ENCODE measurements at places on chromosomes 2 and 18. TPM values are rescaled to one million over a fixed set of nuclear protein-coding genes. Genes with fewer than 3 reads are reported as not detected.

The PLGLB1 gene
- total RNA-seq = 1.1 TPM

The ERMN gene
- 2.1 TPM for total RNA-seq

The COLEC12 gene
- total RNA-seq = not detected

The ACADL gene
- not detected for total RNA-seq

The DQX1 gene
- 0.86 TPM for total RNA-seq

The SALL3 gene
- total RNA-seq = not detected

The SCYGR7 gene
- not detected for total RNA-seq

The SOWAHC gene
- 0.31 TPM for total RNA-seq

The STARD7 gene
- total RNA-seq = 216 TPM

The RAB6C gene
- total RNA-seq = not detected

The IL1RL2 gene
- not detected for total RNA-seq

The MAIP1 gene
- total RNA-seq = 24.7 TPM

The CHST9 gene
- not detected for total RNA-seq

The ADAM23 gene
- 0.15 TPM for total RNA-seq

The MALL gene
- total RNA-seq = 0.31 TPM

The STRADB gene
- total RNA-seq = 18.1 TPM

The ARHGAP25 gene
- 71.6 TPM for total RNA-seq

The NDC80 gene
- 42.6 TPM for total RNA-seq

The SATB2 gene
- not detected for total RNA-seq

The DNPEP gene
- total RNA-seq = 124 TPM

The AOX1 gene
- not detected for total RNA-seq

The COLEC11 gene
- not detected for total RNA-seq

The TCF23 gene
- total RNA-seq = not detected

The CGREF1 gene
- total RNA-seq = 12.9 TPM

The OSBPL1A gene
- total RNA-seq = 2.2 TPM

The THSD7B gene
- not detected for total RNA-seq

The SLC11A1 gene
- 0.05 TPM for total RNA-seq

The UGT1A1 gene
- total RNA-seq = not detected

The COPS8 gene
- 59.2 TPM for total RNA-seq

The ARHGAP15 gene
- 64.3 TPM for total RNA-seq

The ABCG5 gene
- not detected for total RNA-seq

The COL4A4 gene
- total RNA-seq = not detected

The G6PC2 gene
- total RNA-seq = not detected

Data from activated T-helper 1 cell treated with anti-CD3 and anti-CD28 coated beads, Interleukin-12 subunit alpha, Interleukin-12 subunit beta, Interleukin-2, Interleukin-4 antibody, amounts not matched to agents 30 ng/mL and 10 ng/mL and 1 ng/mL, durations not matched to agents 14 hours and 24 hours and 36 hours (primary cell).